ENCODE measurements at places on chromosomes 6 and 20.

DNA sequence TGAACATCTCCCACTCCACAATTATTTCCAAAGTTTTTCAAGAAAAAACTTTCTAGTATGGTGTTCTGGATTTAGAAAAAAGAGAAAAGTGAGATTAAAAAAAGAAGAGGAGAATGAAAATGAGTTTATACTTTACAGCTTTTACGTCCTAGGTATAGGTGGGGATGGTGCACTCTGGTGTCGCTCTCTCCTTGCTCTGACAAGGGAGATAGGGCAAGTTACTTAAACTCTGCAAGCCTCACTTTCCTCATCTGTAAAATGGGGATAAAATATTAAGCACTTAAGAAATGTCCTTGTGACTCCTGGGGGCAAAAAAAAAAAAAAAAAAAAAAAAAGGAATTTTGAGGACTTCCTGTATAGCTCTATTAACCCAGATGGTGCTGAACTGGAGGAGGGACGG is 4.5 kb upstream of the MAS1 start:
- DNase-seq = no peak

DNA sequence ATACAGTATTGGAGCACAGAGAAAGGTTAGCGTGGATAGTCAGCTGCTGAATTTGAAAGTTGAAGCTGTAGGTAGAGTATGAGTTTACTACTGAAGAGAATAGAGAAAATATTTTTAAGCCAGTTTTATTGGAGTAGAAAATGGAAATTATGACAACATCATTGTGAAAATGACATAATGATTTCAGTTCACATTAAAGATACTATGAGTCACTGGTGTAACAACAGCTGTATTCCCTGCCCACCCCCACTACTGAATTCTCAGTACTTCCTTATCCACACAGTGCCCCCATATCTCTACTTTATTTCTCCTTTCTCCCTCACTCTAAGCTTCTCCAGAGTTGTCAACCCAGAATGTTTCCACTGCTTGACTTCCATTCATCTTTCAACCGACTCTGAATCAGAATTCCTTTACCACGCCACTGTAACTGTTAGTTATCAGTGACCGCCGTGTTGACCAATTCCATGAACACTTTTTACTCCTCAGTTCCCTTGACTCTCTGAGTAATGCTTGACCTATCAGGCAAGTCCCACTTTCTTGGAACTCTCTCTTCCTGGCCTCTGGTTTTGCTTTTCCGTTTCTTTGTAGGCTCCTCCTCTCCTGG is 139.6 kb downstream of the AIG1 start:
- DNase-seq = no peak

DNA sequence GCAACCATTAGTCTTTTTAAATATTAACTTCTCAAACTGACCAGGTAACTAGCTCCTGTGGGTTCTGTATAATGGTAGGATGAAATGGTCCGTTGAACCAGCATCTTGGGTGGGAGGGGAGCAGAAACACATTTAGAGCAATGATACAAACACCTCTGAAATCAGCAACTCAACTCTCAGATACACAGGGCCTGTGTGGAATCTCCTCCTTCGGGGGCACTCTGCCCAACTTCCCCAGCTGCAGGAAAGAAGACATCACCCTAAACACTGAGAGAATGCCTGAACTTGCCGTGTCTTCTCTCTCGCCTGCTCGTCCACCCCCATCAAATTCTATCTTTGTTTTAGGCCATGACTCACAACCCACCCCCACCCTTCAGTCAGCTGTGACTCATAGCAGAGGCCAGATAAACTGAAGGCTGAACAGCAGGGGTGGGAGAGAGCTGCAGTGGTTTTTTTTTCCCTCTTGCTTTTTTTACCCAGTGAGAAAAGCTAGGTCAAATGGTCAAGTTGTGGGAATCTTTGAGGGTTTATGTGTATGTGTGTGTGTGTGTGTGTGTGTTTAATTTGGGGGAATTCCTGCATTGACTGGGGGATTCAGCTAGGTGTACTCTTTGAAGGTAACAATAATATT is 593.4 kb upstream of the JAG1 start:
- DNase-seq = no peak

DNA sequence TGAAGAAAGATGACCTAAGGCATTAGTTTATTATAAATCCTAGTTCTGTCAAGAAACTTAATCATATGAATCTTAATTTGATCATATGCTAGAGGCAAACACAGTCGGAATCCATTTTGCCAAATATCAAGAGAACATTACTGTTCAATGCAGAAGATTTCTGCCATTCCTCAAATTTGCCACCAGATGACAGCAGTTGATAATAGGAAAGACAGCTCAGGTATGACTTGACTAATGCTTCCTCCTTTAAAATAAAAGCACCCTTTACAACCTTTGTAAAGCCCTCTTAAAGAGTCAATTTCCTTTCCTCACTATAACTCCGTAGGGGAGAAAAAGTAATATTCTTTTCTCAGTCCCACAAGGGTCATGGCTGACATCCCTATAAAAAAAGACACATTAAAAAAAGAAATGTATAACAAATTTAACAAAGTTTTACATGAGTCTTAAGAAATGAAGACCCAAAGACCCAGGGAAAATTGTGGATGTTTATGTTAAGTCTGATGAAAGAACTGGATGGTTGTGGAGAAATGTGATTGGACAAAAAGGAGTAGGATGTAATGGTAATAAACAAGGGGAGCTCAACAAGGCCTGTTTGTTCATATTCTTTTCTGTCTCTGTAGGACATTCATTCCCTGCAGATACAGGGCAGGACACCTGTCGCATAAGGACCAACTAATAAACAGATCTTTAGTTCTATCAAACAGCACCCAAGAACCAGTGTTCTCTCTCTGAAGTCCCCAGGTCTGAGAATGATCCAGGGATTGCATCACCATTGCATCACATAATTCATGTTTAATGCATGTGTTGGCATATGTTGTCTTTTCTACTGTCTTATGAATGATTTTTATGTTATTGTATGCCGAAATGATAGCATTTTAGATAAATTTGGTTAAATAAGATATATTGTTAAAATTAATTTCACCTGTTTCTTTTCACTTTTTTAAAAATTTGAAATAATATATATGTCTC is 23.0 kb upstream of the IL17A start:
- DNase-seq = no peak

GRCh38 chr6:135014353-135014832 is 40.2 kb downstream of the HBS1L start:
- DNase-seq = no peak

DNA sequence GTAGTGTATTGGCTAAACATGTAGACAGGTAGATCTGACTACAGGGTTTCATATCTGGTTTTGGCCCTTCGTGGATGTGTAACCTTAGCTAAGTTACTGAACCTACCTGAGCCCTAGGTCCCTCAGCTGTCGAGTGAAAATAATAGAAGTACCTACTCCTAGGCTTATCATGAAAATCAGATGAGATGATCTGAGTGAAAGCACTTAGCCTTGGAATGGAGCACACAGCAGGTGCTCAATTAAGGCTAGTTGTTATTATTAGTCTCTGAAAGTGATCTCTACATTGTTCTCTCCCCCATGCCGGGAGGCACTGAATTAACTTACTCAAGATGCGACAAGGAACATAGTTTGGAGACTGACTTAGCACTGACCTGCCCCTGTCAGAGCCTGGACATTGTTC is 174.7 kb upstream of the ZNF217 start:
- no peak for DNase-seq

GRCh38 chr6:31727034-31727716 is 1.9 kb downstream of the DDAH2 start:
- no peak for DNase-seq

DNA sequence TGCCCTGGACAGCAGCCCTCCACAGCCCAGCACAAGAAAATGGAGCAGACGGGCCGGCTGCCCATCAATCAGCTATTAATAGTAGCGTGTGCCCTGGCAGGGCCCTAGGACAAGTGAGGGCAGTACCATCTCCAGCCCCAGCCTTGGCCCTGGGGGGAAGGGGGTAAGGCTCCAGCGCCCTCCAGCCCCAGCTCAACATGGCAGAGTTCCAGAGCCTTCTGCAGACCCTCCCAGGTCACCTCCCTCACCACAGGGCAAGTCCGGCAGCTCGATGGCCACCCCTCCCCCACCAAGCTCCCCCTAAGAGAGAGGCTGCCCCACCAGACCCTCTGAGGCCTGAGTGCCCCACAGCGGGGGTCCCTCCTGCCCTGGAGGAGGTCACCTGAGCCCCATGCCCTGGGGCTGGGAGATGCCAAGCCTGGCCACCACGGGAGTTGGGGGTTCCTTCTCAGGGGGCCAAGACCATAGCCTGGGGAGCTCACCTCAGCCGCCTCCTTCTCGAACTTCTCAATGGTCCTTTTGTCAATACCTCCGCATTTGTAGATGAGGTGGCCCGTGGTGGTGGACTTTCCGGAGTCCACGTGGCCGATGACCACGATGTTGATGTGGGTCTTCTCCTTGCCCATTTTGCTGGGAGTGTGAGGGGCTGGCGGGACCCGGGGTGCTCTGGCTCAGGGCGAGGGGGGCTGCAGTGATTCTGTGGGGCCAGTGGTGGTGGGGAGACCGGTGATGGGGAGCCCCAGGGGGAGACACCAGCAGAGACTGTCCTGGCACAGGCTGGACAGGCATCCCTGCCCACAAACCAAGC is 1.5 kb downstream of the EEF1A2 start:
- DNase-seq = no peak

- DNase-seq = no peak
Measured at GRCh38 chr6:6714118-6714897, 125.8 kb downstream of the LY86 start.

- no peak for DNase-seq
Measured at GRCh38 chr20:2692036-2692885, at the start of gene EBF4. EBF4 (plus strand) TSS chr20:2692780; CDS start chr20:2693646, 866 bp downstream.

- DNase-seq = no peak
Measured at GRCh38 chr20:10510216-10510615, 75.1 kb downstream of the SLX4IP start.

GRCh38 chr6:115969207-115969929 is 91.3 kb downstream of the FRK start:
- no peak for DNase-seq

GRCh38 chr6:3357678-3358077 is 98.9 kb downstream of the PSMG4 start:
- DNase-seq = no peak

- no peak for DNase-seq
Measured at GRCh38 chr6:83429857-83430610, 817 bp downstream of the ME1 start.

GRCh38 chr6:91276315-91276714 is 689.4 kb upstream of the MAP3K7 start:
- no peak for DNase-seq

GRCh38 chr6:39933669-39934130 is 562 bp downstream of the MOCS1 start:
- no peak for DNase-seq

GRCh38 chr20:63473555-63474449 is 1.3 kb upstream of the KCNQ2 start:
- no peak for DNase-seq

DNA sequence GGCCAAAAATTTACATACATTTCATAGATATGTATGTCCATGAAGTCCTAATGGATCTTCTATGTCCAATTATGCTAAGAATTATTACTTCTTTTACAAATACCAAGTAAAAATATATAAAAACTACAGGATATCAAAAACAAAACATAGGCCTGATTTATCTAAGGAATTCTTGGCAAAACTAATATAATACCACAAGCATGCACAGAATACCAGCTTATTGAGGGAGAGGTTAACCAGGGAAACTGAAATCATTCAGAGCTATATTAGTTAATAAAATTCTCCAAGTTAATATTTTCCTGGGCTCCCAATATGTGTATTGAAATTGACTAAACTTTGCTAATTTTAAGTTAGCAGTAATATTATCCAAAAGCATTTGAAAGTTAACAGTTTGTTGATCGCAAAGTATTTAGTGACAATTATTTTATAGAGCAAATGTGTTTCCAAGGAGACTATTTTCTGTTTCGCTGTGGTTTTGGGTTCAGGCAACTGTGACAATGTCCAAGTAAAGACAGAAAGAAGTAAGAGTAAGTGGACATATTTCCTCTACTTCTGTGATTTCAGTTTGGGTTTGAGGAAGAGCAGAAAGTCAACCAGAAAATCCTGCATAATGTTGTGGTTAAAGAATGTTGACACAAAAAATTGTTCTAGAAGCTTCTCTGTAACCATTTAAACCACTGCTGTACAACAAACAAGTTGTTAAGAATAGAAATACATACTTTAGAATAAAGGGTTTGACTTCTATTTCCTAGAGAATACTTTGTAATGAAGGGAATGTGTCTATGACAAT is 167.4 kb downstream of the COL21A1 start:
- no peak for DNase-seq

GRCh38 chr20:59526242-59527225 is 77.8 kb upstream of the PHACTR3 start:
- DNase-seq = no peak

DNA sequence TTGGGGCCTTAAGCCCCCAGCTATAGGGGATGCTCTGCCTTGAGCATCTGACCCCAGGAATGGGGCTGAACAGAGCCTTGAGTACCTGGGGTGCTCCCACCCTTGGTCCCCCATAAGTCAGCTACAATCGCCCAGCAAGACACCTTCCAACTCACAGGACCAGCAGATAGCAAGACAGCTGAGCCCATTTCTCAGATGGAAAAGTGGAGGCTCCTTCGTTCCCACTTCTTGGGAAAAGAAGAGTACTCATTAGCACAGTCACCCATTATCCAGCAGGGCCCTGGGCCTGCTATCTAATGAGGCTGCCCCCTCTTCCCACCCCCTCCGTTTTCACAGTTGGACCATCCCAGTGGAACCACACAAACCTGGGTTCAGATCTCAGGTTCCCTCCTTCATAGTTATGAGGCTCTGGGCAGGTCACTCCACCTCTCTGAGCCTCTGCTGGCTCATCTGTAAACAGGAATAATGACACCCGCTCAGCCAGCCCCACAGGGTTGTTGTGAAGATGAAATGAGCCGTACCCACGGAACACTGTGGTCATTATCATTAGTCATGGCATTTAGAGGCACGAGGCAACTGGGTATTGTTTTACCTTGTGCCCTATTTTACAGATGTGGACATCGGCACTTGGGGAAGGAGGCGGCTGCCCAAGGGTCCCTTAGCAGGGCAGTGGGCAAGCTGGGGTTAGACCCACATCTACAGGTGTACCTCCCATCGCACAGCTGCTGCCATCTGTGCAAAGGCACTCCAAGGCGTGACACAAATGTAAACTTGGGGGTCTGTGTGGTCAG is 4.5 kb downstream of the LPIN3 start:
- no peak for DNase-seq

DNA sequence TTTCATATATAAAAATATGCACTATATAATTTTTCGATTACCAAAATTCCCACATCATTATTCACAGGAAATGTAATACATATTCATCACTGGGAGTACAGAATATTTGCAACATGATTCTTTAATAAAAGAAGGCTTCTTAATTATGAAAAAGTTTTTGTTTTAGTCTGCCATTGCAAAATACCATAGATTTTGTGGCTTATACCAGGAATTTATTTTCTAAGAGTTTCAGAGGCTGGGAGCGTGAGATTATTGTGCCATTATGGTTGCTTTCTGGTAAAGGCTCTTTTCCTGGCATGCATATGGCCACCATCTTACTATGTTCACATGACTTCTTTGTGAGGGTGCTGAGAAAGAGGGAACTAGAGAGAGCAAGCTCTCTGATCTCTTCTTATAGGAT is 306.9 kb upstream of the ADGRB3 start:
- DNase-seq = no peak

GRCh38 chr6:34316431-34317171 is 67.8 kb upstream of the SMIM29 start:
- DNase-seq = no peak

- DNase-seq = no peak
Measured at GRCh38 chr6:49082611-49083010, 380.4 kb downstream of the MMUT start.

All from left forelimb (tissue), 1 donor.